ENCODE measurements at places on chromosomes 11 and 22.
A peak's percentile ranks its signal among the peaks of the same experiment; 100 is the strongest.

GRCh38 chr22:45602824-45603595 lies 68.6 kb upstream of the ATXN10 start:
- DNase-seq, result no peak

DNA sequence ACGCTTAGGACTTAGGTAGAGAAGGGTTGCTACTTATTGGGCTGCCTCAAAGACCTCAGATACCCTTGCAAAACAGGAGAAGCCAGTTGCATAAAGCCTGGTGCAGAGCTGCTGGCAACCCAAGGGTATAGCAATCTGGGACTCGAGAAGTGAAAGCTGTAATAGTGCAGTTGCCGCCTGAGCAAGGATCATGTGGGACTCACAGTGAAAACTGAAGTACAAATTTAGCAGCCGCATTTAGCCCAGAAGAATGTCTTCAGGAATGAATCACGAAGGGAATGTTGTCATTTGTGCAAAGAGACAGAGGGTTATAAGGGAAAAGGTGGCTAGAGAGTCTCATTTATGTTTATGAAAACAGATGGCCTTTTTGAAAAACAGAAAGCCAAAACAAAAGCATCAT lies 267.2 kb downstream of the TENM4 start:
- peak; percentile 54 for DNase-seq

DNA sequence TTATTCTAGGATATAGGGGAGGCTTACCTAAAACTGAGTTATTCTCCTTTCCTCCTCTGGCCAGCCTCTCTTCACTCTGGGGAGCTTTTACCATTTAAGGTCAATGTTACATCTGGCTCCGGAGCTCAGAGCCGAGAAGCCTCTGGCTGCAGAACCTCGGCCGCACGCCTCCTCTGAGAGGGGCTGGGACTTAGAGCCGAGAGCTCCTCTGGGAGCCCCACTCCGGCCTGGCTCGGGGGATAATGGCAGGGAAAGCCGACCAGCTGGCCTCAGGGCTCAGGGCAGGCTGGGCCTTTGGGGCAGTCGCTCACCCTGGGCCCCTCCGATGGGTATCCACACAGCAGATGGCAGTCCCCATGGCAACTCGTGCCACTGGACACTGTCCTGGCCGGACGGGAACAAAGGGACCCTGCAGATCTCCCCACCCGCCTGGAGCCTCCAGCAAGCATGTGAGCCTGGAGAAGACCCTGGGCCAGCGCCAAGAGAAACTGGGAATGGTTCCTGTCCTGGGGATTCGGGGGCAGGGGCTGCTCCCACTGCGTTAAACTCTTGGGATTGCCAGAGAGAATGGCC lies at the start of gene IRAG1:
TSS of gene IRAG1 (minus strand) at position 247 of the 573 bp plus-strand sequence. CDS start at position 94, 153 bp downstream.
- DNase-seq, result no peak

GRCh38 chr11:95682552-95682951 lies 107.0 kb downstream of the FAM76B start:
- DNase-seq, result no peak

GRCh38 chr11:117900121-117900648 lies 23.7 kb upstream of the FXYD6 start:
- no peak for DNase-seq

DNA sequence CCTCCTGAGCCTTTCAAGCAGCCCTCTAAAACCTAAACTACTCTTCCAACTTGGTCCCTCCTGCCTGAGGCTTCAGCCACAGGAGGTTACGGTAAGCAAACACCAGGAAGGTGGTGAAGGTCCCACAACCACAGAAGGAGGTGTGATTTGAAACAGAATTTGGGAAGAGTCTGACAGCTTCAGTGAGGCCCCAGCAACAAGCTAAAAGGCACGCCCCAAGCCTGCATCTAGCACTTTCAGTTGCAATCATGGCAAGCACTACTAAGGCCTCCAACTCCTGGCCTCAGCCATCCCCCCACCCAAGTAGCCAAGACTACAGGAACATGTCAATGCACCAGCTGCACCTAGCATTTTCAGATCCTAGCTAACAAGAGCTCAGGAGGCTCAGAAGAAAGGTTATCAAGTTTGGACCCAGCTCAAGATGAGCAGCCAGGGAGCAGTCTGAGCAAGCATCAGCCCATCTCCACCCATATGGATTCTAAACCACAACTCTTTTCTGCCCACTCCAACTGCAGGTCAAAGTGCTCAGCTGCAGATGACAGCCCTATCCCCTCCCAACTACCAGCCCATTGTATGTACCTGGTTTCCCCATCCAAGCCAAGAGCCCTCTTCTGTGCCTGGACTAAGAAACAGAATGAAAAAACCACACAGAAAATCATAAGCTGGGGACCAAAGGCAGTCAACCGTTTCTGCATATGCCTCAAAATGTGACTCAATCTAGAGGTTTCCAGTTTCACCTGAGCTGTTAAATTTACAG lies 10.4 kb upstream of the AHNAK start:
- no peak for DNase-seq

GRCh38 chr11:92764128-92764527 lies 205.3 kb upstream of the MTNR1B start:
- DNase-seq, result no peak

DNA sequence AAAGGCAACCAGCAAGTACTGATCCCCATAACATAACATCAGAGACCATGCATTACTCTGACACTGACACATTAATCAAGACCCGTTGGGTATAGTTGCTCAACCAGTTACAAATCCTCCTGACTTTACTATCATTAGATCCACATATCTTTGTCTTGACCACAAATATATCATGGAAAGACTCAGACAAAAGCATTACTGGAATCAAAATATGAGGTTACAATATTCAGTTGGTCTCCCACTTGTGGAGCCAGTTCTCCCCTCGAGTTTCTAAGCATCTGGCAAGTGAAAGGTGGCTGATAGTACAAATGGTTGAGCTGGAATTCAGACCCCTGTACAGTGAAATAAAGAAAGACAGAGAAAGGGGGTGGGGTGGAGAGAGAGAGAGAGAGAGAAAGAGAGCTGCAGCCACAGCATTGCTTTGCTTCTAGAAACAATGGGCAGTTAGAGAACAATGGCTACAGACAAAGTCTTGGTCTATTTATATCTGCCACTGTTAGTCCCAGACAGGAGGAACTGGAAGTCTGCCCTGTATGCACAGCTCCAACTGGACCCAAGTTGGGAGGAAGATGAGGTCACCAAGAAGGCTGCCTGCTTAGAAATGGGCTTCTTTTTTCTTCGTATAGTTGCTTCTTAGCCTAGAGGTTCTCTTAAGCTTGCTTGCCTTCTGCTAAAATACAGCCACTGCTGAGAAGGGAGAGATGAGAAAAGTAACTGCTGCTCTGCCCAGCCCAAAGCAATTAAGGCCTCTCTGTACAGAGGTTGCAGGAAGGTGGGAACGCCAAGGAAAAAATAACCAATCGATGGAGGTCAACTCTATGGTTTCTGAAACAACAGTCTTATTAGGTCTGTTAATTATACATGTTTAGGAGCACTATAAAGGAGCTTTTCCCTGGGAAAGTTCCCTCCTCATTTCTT lies 85.5 kb downstream of the ETS1 start:
- no peak for DNase-seq

DNA sequence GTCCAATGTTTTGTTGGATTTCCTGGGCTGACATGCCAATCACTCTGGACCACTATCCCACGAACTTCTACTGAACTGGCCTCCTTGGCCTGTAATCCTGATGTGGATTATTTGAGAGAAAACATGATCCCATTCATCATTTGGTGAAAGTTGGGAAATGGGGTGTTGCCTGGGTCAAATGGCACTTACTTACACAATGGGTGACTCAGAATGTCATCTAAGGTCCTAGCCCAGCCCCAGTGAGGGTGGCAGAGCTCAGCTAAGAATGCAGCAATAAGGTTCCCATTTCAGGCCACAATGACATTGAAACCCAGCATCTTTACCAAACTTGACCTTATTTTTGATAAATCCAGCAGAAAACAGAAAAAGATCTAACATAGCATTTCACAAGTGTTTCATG lies 8.0 kb upstream of the DSCAML1 start:
- DNase-seq, result no peak

GRCh38 chr11:126219547-126219946 lies 8.0 kb downstream of the FAM118B start:
- DNase-seq, result no peak

DNA sequence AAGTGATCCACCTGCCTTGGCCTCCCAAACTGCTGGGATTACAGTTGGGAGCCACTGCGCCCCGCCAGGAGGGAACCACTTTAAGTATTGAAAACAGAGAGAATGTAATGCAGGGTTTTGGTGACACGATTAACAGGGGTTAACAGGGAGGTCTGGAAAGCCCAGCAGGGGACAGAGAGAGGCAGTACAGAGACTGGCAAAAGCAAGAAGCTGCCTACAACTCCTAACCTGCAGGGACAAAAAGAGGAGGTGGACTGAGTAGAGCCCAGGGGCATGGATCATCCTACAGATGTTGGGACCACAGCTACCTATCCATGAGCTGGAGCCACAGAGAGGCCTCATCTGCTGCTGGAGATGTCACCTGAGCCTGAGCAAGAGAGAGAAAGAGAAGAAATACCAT lies 1.7 kb upstream of the SPINDOC start:
- no peak for DNase-seq

DNA sequence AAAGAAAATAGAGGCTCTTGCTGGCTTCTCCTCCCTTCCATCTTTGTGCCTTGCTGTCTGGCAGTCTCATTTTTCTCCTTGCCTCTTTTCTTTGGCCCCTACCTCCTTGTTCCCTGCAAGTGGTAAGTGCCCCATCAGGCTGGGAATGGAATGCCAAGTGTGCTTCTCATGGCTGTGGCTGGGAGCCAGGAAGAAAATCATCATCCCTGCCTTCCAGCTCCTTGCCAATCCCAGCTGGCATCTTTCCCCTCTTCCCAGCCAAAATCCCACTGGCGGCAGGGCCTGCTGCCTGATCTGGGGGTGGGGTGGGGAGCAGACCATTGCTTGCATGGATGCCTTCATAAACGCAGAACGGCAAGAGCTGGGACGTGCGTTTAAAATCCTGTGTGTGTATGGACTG lies 27.0 kb upstream of the SLC25A18 start:
- no peak for DNase-seq

DNA sequence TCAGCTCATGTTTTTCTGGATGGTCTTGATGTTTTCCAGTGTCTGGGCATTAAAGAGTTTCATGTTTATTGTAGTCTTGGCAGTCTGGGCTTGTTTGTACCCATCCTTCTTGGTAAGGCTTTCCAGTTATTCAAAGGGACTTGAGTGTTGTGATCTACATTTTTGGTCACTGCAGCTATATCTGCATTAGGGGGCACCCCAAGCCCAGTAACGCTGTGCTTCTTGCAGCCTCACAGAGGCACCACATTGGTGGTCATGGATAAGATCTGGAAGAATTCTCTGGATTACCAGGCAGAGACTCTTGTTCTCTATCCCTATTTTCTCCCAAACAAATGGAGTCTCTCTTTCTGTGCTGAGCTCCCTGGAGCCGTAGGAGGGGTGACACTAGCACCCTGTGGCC lies 451.5 kb upstream of the FAT3 start:
- DNase-seq, result no peak

- no peak for DNase-seq
Measured at GRCh38 chr22:38819387-38819940, 24.4 kb downstream of the NPTXR start.

DNA sequence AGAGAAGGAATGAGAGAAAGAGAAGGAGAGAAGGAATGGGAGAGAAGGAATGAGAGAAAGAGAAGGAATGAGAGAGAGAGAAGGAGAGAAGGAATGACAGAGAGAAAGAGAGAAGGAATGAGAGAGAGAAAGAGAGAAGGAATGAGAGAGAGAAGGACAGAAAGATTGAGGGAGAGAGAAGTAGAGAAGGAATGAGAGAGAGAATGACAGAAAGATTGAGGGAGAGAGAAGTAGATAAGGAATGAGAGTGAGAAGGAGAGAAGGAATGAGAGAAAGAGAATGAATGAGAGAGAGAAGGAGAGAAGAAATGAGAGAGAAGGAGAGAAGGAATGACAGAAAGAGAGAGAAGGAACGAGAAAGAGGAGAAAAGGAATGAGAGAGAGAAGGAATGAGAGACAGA lies 34.1 kb upstream of the APOL5 start:
- DNase-seq, result no peak

- no peak for DNase-seq
Measured at GRCh38 chr11:79182794-79183193, 258.0 kb downstream of the TENM4 start.

GRCh38 chr11:74696939-74697675 lies 34.1 kb downstream of the CHRDL2 start:
- DNase-seq, result peak; percentile 76

GRCh38 chr22:45531441-45532234 lies 29.0 kb downstream of the FBLN1 start:
- no peak for DNase-seq

GRCh38 chr11:116865696-116866095 lies 28.3 kb upstream of the APOA1 start:
- DNase-seq, result no peak

- DNase-seq, result no peak
Measured at GRCh38 chr22:50015451-50016307, 3.1 kb upstream of the IL17REL start.

DNA sequence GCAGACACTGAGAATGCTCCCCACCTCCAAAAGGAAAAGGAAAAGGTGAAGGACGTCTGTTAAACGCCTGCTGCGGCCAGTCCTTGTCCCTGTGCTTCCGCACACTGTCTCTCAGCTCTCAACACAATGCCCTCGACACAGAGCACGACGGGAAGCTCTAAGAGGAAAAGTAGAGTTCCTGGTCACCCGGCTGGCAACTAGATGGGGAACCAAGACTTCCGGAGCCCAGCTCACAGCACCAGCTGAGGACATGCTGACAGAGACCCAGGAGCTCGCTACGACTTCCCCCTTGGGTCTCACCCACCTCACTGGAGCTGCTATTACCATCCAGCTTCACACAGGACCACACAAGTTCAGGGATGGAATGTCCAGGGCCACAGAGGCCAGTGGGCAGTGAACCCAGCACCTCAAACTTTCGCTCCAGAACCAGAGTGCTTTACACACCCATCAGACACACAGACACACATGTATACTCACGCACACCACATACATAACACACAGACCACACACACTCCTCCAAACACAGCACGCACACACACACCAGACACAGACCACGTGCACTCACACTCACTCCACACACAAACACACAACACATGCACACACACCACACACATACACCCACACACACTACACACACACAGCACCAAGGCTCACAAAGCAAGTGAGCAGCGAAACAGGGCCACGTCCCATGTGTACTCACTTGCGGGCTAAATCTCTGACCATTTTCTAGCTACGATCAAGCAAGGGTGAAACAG lies 9.6 kb downstream of the SULT4A1 start:
- DNase-seq, result no peak

DNA sequence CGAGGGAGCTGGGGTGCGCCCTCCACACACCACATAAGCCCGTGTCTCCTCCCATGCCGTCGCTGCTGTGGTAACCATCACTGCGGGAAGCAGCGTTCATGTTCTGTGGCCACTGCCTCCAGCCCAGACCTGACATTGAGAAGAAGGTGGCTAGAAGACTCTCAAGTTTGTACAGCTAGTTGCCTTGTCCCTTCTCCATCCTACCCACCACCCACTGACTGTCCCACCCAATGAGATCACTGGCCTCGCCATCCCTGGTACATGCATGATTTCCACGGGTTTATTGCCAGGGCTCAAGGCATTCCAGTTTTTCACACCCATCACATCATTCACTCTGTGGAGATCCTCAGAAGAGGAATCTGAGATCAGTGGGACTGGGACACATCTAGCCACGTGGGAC lies 33.0 kb downstream of the AHNAK start:
- DNase-seq, result no peak

Measured in kidney glomerular epithelial cell (primary cell).